ENCODE measurements at places on chromosomes 6 and 20.

- DNase-seq, result no peak
These were observed 16.6 kb downstream of the POM121L2 start for GRCh38 chr6:27295301-27296079.

- DNase-seq, result no peak
These were observed 78.7 kb upstream of the SASH1 start for GRCh38 chr6:148263961-148264360.

DNA sequence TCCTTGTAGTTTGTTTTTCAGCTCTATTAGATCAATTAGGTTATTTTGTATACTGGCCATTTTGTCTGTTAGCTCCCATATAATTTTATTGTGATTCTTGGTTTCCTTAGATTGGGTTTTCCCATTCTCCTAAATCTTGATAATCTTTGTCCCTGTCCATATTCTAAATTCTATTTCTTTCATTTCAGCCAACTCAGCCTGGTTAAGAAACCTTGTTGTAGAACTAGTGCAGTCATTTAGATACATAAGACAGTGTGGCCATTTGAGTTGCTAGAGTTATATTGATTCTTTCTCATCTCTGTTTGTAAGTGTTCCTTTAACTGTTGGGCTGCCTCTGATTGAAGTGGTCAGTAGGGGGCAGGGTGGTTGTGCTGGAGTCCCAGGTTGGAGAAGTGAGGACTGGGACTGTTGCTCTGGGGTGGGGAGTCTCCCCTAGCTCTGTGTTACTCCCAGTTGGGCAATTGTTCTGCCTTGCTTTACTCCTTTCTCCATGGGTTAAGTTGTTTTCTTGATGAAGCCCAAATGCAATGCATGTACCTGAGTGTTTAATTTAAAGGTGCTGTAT lies 98.8 kb upstream of the NRN1 start:
- DNase-seq, result no peak

- DNase-seq, result no peak
These were observed 61.3 kb downstream of the EFCAB8 start for GRCh38 chr20:32920066-32920465.

DNA sequence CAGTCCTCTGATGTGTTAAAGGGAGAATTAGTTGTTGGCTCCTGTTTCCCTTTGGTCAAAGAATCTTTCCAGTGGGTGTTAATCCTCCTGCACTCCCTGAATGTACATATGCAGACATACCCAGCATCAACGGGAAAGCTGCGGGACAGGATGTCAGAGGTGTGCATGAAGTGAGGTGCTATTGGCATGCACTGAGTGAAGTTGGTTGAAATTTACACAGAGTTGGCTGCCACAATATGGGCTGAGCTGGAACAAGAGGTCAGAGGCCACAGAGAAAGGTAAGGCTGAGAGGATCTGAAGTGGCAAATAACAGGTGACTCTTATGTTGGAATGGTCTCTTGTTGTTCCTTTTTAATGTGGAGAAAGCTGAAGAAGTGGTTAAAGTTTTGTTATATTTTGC lies 82.7 kb upstream of the AKIRIN2 start:
- DNase-seq, result no peak

DNA sequence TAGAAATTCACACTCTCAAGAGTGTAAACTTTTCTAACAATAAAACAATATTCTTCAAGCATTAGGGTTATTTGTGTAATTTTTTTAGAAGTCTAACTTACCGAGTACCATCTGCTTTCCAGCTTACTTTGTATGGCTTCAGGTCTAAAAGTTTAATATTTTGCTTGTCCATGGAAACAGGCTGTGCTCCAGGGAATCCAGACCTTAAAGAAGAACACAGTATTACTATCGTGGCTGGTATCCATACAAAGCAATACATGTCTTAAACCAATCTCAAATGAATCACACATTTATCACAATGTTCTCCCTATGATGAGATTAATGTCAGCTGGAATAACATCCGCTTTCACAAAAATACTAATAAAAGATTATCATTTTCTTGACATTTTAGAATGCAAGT lies 73.0 kb downstream of the RNGTT start:
- DNase-seq, result no peak

DNA sequence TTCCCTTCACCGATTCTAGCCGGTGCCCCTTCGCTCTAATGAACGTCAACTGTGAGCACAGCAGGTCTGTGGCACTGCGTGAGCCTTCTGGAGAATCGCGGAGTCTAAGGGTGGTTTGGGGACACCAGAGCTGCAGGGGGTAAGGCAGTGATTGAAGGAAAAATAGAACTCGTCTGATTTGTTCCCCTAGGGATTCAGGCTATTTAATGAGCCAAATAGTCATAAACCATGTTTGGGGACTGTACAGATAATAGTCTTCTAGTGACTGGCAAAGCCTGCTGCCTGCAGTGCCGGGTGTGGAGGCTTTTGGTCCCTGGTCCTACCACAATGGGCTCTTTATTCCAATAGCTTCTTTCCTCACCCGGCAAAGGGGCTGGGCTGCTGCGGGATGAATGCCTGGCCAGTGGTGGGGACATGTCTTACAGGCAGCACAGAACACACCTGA lies 11.1 kb upstream of the NTSR1 start:
- DNase-seq, result no peak

DNA sequence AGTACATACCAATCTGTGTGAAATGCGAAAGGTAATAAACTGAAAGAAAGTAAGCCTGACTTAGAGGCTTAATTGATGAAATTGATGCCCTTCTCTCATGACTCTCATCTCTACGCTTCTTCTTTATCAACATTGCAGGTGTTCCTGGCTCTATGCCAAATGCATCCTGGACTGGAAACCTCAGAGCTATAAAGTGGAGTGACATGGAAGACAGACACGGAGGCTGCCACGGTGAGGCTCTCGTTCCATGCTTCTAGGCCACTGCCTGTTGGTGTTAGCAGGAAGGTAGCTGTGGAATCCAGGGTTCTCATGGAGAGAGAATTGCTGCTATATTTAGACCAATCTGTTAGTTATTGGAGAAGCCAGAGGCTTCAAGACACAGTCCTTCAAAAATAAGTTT lies 73.2 kb downstream of the C6orf52 start:
- no peak for DNase-seq

GRCh38 chr20:50376888-50377459 lies 133.2 kb upstream of the PTPN1 start:
- DNase-seq, result no peak

GRCh38 chr6:119043265-119043664 lies 35.2 kb downstream of the FAM184A start:
- no peak for DNase-seq

DNA sequence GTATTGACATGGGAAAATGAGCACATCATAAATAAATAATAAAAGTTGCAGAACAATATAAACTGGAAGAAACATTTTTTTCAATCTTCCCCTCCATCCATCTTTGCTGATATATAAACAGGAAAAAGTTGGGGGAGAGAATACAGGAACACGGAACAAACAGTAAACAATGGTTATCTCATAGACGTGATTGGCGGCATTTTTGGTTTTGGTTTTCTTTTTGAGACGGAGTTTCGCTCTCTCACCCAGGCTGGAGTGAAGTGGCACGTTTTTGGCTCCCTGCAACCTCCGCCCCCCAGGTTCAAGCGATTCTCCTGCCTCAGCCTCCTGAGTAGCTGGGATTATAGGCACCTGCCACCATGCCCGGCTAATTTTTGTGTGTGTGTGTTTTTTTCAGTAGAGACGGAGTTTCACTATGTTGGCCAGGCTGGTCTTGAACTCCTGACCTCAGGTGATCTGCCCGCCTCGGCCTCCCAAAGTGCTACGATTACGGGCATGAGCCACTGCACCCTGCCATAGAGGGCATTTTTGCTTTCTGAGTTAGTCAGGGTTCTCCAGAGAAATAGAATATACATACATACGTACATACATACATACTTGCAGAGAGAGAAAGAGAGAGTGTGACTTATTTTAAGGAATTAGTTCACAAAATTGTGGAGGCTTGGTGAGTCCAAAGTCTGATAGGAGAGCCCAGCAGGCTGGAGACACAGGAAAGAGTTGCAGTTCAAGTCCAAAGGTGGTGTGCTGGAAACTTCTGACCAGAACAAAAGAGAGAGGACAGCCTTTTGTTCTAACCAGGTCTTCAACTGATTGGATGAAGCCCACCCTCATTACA lies 22.6 kb downstream of the GNL1 start:
- DNase-seq, result no peak

DNA sequence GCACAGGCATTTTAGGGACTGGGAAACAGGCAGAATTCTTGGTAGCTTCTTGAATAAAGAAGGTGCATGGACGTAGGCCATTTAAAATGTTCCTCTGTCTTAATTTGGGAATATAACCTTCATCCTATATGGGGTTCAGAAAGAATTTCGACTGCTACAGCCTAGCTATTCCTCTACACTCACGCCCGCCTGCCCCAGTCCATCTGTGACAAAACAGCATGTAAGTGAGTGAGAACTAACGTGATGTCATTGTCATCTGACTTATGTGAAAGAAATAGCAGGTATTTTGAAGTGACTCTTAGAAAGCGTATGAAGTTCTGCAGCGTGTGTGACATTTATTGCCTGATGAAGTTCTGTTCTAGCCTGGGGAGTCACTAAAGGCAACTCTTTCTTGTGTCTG lies 52.2 kb upstream of the SLC22A1 start:
- DNase-seq, result no peak

DNA sequence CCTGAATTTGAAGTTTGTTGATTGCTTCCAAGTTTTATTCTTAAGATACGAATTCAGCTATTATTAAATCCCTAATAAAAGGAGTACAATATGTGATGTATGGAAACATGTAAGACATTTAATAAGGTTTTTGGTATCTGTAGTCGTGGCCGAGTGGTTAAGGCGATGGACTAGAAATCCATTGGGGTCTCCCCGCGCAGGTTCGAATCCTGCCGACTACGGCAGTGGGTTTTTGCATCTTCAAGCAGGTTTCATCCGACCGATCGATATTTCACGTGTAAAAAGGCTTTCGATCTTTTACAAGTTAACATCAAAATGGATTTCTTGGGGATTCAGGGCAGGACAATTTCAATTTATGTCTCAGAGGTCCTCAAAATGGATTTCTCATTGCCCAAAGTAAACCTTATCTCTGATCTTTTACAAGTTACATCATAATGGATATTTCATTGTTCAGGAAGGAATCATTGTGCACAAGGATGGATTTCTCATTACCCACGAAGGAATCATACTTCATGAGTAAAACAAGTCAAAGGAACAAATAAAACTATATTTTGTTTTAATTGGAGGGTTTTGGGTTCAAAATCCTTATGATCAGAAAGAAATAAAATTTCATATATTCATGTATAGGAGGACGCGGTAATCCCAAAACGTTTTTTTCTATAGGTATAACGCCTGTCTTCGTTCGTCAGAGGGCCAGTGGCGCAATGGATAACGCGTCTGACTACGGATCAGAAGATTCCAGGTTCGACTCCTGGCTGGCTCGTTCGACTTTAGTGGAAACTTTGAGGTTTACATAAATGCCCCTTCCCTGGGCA lies 37.3 kb upstream of the BTN3A2 start:
- peak; percentile 41 for DNase-seq

- DNase-seq, result peak; percentile 4
These were observed 15.5 kb upstream of the MROH8 start for GRCh38 chr20:37194621-37195417.

GRCh38 chr6:16901782-16902181 lies 140.5 kb upstream of the ATXN1 start:
- no peak for DNase-seq

DNA sequence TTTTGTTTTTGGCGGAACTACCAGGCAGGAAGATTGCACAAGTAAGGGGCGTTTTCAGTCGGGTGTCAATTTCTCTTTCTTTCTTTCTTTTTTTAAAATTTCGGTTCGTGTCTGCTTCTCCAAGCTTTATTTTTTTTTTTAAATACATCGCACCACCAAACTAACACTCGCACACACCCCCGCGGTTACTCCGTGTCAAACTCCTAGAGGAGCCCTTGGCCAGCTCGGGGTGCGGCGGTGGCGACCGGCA lies 338 bp downstream of the UTRN start:
- no peak for DNase-seq

DNA sequence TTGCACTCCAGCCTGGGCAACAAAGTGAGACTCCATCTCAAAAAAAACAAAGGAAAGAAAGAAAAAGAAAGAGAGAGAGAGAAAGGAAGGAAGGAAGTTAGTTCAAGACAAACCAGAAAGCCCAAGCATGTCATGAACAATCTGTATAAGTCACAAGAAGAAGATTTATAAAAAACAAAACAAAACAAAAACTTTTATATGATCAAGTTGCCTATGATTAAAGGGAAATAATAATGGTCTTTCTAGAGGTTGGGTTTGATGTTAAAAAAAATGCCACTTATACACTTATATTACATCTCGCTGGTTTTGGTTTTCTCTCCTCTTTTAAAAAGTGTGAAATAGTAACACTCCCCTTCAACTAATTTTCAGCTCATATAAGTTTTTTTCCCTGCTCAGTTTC lies 146.2 kb upstream of the CARMIL1 start:
- no peak for DNase-seq

DNA sequence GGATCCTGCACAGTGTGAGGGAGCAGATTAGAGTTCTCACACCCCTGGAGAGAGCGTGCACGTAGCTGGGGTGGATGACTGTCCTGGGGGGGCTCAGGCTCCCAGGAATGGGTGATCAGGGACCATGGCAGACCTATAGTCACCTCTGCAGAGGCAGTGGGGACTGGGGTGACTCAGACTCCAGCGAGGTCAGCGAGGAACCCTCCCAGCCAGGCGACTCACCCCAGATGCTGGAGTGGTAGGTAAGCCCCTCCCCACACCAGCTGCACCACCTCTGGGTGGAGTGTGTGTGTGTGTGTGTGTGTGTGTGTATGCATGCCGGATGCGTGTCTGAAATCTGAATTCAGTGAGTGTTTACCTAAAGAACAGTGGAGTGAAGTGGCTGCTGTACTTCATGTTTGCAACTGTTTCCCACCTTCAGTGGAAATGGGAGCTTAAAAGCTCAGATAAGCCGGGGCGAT lies 17.4 kb upstream of the GTSF1L start:
- DNase-seq, result no peak

- no peak for DNase-seq
These were observed 179.8 kb downstream of the TASP1 start for GRCh38 chr20:13458860-13459451.

- DNase-seq, result peak; percentile 2
These were observed 79.9 kb upstream of the NAA20 start for GRCh38 chr20:19937218-19937617.

DNA sequence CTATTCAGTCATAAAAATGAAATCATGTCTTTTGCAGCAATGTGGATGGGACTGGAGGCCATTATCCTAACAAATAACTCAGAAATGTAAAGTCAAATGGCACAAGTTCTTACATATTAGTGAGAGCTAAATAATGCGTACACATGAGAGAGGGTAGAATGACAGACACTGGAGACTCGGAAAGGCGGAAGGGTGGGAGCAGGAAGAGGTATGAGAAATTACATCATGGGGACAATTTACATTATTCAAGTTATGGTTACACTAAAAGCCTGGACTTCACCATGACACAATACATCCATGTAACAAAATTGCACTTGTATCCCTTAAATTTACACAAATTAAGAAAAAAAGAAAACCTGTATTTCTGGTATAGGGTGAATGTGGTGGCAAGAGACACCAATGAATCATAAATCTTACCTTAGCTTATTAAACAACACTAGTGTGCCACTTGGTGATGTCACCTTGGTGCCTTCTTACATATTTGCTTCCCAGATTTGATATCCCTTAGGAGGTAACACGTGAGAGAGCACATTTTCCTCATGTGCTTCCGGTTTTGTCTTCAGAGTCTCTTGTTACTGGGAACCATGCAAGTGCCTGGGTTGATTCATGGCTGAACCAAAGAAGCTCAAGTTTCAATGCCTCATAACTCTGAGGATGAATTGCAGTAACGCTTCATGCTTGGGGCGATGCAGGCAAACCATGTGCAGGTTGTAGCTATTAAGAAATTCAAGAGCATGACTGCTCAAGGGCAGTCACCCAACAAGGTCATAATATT lies 84.6 kb downstream of the DCDC2 start:
- no peak for DNase-seq

GRCh38 chr20:23200413-23200812 lies 114.3 kb upstream of the CD93 start:
- DNase-seq, result no peak

Data from activated CD4-positive, alpha-beta T cell treated with anti-CD3 and anti-CD28 coated beads, Interleukin-2, amount 50 U/mL, for 1 hour (primary cell).